Endodermal cell (in vitro differentiated cells): ENCODE measurements at places on chromosomes 13 and 19.
A peak's percentile ranks its signal among the peaks of the same experiment; 100 is the strongest.

DNA sequence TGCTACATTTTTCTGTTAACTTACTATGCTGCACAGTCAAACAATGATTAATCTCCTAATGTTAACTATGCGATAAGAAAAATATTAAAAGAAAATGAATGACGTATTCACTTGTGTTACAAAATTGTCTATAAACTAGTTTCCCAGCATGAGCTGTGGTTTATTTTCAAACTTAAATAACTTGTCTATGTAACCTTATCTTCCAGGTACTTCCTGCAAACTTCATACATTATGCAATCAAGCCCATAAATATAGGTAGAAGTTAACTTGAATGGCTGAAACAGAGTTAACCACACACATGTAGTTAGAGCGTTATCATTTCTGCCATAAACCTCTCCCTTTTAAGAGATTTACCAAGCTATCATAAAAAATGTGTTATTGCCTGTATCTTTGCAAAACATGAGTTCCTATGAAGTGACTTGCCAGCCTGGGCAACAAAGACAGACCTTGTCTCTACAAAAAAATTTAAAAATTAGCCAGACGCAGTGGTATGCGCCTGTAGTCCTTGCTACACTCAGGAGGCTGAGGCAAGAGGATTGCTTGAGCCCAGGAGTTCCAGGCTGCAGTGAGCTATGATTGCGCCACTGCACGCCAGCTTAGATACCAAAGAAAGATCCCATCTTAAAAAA, 17.7 kb upstream of the KLF5 start:
- DNase-seq = no peak

DNA sequence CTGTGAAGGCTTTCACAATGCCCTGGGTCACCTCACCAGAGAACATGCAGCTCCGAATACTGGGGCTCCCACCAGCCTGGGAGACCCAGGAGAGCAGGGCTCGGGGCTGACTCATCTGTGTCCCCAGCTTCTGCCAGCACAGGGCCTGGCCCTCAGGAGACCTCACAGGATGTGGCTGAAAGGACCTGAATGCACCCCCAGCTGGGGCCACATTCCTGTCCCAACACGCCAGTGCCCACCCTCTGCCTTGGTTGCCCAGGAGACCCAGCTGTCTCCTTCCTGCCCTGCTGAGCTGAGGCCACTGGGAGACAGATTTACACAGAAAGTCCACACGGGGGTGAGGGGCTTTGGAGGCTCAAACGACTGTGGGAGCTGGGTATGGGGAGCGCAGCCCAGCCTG, 11.9 kb downstream of the BCAT2 start:
- DNase-seq = peak; percentile 86

DNA sequence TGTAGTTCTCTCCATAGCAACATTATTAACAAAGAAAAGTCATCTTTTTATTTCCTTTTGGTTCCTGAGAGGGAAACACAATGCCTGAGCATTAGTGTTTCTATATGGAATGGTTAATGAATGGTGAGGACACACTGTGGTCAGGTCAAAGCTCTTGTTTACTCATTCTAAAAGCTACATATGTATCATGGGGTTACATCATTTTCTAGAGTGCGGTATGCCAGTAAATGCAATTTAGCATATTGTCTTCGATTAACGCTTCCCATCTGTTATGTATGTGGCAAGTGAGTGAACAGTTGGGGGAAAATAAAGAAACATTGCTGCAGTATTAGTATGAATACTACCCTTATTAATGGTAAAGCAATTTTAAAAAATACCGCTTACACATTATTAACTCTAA, 1152.2 kb upstream of the SPRY2 start:
- DNase-seq = no peak

- no peak for DNase-seq
These were observed 58.1 kb upstream of the MYCBP2 start for GRCh38 chr13:77384999-77385398.

- DNase-seq = no peak
These were observed 103.1 kb downstream of the TNFRSF19 start for GRCh38 chr13:23673354-23673753.

DNA sequence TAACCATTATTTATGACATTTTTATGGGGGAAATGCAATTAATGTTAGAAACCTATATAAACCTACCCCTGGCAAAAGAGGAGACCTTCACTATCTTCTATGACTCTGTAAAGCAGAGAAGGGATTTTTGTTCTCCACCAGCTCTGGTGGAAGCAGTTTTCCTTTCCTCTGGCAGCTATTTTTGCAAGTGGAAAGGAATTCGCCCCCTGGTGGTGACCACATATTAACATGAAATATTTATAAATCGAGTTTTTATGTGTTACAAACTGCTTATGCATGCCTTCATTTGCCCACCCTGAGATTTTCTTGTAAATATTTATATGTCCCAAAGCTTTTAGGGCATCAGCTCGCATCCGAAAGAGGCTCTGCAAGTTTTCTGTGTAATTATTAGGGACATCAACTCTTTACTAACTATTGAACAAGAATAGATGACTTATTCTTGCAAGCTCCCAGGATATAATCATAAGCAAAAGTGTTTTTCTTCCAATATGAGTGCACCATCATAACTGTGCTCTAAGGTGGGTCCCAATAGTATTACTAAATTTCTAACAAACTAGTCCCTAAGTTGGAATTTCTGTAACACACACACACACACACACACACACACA, 62.4 kb downstream of the SERTM1 start:
- peak; percentile 66 for DNase-seq

DNA sequence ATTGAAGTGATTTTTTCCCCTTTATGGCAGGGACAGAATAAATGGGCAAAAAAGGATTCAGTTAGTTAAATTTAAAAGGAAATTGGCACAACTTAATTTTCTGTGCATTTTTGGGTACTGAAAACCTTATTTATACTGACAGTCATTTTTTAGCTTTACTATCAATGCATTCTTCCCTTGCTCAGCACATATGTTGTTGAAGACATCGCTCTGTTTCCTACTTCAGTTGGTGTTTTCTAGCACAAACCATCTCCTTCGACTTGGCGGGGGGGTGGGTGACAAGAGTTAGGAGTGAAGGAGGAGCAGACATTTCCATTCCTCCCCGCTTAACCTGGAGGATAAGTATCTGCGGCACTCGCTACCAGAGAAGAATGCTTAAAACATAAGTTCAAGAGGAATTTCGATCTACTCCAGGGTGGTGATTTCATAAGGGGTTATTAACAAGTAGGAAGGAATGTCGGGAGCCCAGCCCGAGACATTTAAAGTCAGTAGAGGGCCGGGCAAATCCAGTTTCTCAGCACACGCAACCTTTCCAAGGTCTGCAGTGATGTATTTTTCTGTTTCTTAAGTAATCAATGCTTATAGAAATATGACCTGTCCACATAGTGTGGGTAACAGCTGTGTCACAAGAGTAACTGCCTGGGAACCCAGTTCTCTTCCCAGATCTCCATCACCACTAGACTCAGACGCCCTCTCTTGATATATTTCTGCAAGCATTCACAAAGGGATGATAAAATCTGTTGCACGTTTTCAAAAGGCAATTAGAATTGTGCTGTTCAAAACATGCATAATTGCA, 525.8 kb downstream of the MYO16 start:
- no peak for DNase-seq

GRCh38 chr19:58010507-58010906, 7.9 kb upstream of the ZNF606 start:
- DNase-seq = no peak

GRCh38 chr13:99722931-99723330, 221.7 kb downstream of the TM9SF2 start:
- DNase-seq = no peak

DNA sequence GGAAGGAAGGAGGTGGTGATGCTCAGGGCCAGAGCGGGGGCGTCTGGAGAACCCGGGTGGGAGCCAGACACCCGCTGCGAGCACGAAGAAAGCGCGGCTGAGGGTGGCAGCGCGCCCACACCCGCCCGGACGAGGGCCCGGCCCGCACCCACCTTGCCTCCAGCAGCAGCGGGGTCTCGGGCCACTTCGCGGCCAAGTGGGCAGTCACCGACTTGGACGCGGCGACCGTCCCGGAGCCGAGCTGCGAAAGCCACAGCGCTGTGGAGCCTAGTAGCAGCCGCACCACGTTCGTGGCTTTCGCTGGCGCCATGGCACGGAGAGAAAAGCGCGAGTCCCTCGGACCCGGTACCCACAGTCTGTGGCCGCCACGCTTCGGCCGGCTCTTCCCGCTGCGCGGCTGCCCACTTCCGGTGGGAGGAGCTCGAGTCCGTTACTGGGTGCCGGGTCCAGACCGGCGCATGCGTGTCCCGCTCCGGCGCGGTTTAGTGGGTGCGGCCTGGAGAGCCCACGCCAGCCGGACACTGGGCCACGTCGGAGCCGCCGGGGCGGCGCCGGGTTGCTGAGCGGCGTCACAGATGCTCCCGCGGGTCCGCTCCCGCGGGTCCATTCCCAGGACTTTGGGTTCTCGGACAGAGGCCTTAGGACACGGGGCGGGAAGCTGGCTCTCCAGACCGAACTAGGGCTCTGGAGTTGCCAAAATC, at the start of gene UGGT2:
UGGT2 (minus strand) TSS at position 399 of the 701 bp plus-strand sequence; CDS start at position 310, 89 bp downstream.
- peak; percentile 95 for DNase-seq

DNA sequence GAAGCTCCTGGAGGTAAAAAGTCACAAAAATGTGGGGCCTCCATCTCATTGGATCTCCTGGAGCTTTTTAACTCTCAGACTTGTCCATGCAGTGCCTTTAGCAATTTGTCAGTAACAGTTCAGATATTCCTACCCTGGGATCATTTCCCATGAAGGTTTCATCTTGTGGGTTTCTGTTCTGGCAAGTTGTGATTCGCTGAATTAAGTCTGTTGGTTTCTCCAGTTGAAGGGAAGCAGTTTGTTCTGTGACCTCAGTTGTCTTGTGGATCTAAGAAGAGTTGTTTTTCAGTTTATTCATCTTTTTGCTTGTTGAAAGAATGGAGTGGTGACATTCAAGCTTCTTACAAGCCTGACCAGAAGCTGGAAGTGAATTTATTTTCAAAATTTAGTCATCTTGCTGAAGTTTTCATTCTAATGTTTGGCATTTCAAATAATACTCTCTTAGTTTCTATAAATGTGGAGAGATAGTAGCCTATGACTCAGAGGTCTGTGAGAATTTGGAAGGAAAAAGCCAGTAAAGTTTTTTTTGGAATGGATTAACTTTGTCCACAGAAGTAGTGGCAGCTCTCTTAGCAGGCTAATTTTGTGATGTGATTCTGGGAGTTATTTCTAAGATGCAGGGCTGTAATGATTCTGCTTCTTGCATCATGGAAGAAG, 120.1 kb upstream of the CSNK1A1L start:
- DNase-seq = no peak

- DNase-seq = no peak
These were observed 148.5 kb downstream of the STK24 start for GRCh38 chr13:98428256-98428966.

DNA sequence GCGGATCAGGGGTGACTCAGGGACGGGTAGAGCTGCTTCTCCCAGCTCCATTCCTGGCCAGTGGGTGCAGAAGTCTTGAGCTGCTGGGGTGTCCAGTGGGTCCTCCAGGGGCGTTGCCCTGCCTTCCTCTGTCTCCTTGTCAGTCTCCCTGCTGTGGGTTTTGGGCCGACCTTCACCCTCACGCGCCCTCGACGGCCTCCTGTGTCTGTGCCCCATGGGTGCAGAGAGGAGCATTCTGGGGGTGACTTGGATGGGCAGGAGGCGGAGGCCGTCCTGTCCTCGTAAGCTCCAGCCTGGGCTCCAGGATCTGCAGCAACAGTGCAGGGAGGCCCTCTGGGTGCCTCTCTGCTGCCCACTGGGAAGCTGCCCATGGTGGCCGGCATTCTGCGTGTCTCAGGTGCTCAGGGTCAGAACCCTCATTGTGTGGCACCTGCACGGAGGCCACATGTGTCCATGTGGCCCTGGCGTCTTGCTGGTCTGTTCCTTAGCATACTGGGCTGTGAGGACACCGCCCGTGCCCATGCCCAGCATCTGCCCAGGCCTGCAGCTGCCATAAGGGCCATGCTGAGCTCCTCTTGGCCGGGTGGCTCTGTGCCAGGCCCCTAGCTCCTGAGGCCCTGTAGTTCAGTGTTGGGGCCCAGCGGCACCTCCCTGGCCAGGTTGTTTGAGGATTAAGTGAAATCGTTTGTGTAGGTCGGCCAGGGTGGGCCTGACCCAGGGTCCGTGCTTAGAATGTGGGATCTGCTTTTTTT, 17.3 kb downstream of the DOT1L start:
- no peak for DNase-seq

DNA sequence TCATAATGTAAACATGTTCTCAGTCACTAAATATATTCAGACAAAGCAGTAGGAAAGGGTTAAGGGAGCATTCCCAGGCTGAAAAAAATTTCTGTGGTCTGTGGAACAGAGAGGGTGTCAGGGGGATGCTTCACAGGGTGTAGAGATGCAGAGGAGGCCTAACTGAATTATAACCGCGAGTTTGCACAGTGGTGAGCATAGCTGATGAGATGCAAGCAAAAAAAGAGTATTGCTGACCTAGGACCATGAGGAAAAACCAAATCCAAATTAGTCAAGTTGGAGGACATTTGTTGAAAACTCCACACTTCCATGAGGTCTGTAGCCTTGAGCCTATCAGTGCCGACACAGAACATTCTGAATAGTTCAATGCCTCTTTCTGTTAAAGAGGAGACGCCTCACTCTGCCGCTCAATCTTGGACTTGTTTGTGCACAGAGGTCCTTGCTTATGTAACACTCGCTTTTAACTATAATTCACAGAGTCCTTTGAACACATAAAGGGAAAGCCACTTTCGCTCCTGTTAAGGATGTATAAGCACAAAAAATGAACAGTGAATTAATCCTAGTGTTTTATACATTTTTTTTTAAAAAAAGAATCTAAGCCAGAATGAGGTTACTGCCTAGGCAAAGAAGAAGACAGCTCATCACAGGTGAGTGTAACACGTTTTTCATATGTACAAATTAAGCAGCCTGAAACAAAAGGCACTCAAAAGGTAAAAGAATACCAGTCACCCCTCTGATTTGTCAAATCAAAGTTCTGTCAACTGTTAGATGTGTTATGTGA, 25.8 kb upstream of the INTS6 start:
- DNase-seq = no peak

DNA sequence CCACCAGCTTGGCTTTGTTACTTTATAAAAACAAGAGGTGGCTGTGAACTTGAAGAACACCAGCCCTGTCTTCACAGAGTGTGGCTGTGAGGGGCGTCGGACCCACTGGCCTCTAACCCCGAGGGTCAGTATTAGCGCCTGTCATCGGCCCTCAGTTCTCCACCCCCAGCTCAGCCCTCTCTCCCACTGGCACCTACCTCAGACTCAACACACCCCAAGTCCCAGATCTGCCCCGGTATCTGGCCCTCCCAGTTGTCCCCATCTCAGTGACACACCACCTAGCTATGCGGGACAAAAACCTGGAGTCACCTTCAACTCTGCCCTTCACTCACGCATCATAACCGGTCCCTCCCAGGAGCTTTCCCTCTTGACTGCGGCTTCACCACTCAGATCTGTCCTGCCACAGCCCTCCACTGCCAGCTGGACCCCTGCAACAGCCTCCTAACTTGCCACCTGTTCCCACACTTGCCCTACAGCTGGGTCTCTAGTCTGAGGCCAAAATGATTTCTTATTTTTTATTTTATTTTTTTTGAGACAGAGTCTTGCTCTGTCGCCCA, 45.4 kb downstream of the PEPD start:
- peak; percentile 26 for DNase-seq
